ENCODE measurements at places on chromosomes 1 and 21.

- DNase-seq: no peak
These were observed 85.5 kb downstream of the VWA5B1 start for GRCh38 chr1:20376171-20376570.

- DNase-seq: no peak
These were observed 28.3 kb downstream of the TLCD4 start for GRCh38 chr1:95145493-95145892.

DNA sequence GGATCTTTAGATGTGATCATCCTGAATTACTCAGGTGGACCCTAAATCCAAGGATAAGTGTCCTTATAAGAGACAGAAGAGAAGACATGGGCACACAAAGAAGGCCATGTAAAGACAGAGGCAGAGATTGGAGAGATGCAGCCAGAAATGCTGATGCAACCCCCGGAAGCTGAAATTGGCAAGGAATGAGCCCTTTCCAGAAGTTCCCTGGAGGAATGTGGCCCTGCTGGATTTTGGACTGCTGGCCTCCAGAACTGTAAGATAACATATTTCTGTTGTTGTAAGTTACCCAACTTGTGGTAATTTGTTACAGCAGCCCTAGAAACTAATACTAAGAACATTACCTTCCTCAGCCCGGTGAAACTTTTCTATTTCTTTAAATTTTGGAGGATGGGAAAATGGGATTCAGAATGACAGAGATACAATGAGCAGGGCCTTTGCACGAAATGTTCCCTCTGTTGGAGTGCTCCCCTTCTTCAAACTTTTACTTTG, 11.2 kb upstream of the PLPP3 start:
- no peak for DNase-seq

GRCh38 chr1:19130468-19130867, 79.6 kb downstream of the UBR4 start:
- no peak for DNase-seq

DNA sequence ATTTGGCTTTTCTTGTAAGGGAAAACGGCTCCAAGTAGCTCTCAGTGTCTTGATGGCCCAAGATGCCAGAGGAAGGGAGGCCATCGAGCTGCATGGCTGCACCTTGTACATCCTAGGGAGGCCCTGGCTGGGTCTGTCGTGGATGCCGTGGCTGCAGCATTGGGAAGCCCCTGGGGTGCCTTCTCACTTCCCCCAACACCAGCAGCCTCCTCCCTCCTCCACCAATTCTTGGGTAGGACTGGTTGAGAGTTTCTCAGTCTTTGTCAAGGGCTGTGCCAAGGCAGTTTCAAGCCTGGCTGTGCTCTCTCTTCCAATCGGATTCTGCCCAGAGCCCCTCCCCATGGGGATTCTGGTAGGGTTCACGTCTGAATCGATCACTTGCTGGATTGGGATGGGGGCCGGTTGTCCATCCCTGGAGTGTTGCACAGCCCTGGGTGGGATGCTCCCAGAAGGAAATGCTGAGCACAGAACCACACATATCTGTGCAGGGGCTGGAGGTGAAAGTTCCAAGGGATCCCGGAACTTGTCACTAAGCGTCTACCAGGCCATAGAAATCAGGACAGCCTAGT, 14.0 kb upstream of the SPSB1 start:
- DNase-seq: no peak

DNA sequence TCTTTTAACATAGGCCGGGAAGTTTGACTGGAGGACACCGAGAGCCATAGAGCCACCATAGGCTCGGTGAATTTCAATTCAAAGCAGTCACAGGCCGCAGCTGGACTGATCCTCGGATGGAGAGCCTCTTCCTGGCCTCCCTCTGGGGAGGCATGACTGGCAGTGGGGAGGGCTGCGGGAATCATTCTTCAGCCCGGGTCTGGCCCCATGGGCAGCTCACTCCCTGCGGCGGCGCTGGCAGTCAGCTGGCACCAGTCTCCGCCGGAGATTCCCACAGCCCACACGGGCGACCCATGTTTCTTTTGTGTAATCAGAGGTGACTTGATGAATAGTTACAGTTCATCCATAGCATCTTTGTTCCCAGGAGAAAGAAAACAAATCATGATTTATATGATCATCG, 10.6 kb downstream of the ESPN start:
- no peak for DNase-seq

- no peak for DNase-seq
These were observed 181.6 kb downstream of the ZNF326 start for GRCh38 chr1:90176530-90176929.

DNA sequence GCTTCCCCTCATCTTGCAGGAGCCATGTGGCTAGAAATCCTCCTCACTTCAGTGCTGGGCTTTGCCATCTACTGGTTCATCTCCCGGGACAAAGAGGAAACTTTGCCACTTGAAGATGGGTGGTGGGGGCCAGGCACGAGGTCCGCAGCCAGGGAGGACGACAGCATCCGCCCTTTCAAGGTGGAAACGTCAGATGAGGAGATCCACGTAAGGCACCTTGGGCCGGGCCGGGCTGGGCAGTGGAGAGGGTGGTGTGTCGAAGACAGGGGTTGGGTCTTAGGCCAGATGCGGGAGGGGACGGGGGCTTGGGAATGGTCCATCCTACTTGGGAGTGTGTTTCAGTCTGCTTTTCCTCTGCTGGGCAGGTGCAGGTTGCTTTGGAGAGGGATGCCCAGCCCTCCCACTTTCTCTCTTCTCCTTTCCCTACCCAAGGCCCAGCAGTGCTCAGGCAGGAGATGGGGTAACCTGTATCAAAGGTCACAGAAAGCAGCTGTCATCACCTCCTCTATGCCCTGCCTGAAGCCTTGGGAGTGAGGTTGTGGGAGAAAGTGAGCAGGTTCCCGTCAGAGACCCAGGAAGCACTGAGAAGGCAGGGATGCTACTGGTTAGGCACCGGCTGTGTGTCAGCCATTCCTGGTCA, 18.9 kb downstream of the EPHX1 start:
- DNase-seq: no peak

DNA sequence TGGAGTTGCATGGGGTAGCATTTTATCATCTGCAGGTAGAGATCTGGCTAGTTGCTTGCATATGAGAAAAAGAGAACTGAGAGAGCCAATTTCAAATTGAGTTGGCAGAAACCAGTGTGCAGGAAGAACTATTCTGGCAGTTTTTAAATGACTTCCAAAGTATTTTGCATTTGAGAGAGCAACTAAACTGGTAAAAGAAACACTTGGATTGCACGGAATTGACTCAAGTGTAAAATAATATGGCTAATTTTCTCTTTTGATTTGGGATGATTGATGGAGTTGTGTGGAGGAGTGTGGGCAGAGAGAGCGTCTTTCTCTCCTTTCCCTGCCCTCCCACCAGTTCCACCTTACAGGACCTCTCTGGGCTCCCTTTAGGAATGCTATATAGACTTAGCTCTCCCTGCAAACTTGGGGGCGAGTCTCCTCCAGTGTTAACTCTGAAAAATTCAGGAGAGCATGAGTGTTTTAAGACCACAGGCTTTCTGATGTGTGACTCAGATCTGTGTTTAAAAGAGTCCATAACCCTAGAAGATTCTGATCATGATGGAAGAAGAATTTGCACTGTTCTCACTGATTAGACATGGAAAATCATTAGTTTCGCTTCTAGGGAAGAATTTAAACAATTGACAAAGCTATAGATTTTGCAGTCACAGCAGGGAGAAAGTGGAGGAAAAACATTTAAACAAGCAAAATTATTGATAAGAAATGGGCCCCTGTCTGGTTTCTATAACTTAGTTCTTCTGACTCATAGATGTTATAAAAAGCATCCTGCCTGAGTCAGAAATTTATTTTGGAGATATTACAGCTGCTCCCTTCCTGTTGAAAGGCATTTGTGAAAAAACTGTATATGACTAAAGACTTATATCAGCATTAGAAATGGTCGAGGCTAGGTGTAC, 24.9 kb upstream of the CTBS start:
- DNase-seq: peak; percentile 37

GRCh38 chr1:64890699-64891447, 75.5 kb downstream of the JAK1 start:
- no peak for DNase-seq

GRCh38 chr21:10463156-10463555, 58.2 kb upstream of the TPTE start:
- no peak for DNase-seq

GRCh38 chr1:239815074-239815473, 276.6 kb upstream of the FMN2 start:
- DNase-seq: no peak

DNA sequence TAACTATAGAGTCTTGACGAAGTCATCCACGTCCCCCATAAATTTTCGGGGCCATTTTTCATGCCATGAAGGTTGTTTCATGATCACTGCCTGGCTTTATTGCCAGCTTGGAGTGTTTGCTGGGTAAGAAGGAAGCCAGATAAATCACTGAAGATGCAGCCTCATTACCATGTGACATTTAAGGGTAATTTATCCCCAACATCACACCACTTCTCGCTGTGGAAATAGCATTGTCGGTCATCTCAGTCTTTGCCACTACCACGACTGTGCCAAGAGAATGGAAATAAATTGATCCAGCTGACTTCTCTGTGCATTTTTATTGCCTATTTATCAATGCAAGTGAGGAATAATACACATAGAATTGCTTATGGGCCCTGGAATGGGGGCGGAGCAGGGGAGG, 617.9 kb downstream of the AJAP1 start:
- DNase-seq: no peak

DNA sequence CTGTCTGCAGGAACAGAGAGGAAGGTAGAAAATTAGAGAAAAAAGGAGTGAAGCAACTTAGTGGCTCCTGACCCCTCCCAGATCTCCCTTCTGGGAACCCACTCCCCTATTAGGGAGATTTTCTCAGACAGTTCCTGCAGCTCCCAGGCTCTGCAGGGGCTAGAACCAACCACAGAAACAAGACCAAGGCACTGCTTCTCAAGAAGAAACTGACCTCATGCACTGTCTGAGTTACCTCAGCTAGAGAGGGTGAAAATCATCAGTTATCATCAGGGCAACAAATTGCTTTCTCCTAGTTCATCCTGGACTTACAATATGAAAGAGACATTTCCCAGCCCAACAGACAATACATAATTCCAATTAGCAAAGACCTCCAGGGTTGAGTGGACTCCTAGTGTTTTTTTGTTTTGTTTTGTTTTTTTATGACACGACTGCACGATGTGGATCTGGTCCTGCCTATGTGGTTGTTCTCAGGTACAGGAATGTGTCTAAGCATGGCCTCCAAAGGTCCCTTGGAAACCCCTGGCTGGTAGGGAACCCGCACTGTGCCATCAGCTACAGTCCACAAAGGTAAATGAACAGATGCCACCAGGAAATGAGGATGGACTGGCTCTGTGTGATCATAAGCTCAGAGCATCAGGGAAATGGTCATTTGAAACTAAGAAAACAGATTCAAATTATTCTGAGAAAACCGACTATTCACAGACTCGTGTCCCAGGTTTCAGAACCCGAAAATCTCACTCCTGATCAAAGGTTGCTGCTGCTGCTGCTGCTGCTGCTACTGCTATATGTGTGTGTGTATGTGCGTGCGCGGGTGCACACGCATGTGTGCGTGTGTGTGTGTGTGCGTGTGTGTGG, 65.3 kb downstream of the LAMC2 start:
- DNase-seq: no peak

DNA sequence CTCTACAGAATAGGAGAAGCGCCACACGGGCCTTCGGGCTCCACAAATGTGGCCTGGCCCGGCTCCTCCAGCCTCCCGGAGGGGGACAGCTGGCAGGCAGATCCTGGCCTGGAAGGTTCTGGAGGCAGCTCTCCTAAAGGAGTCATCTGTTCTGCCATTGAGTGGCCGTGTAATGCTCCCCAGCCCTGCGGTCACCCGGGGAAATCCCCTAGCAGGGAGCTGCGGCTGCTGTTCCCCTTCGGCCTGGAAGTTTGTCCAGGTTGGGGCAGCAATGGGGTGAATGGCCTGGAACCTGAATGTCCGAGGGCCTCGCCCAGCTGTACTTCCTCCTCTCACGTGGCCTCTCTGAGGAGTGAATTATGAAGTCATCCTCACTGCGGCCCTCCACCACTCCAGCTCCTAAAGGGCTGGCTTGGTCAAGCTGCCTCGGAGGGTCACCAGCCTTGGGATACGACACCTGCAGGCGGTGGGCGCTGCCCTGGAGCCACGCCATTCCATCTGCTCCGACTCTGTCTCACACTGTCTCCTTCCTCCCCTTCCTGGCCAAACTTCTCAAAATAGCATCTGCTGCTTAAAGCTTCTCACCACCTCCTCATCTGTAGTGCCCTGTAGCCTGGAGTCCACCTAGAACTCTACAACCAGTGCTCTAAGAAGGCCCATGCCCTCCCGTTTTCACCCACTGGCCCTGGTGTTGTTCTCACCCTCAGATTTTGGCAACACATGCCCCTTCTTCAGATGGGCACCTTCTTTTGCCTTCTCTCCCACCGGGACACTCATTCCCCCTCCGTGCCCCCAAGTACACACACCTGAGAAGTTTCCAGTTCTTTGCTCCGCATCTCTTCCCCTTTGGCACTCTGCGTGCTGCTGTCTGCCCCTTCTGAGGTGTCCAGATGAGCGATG, 54.4 kb upstream of the TMPRSS2 start:
- no peak for DNase-seq

DNA sequence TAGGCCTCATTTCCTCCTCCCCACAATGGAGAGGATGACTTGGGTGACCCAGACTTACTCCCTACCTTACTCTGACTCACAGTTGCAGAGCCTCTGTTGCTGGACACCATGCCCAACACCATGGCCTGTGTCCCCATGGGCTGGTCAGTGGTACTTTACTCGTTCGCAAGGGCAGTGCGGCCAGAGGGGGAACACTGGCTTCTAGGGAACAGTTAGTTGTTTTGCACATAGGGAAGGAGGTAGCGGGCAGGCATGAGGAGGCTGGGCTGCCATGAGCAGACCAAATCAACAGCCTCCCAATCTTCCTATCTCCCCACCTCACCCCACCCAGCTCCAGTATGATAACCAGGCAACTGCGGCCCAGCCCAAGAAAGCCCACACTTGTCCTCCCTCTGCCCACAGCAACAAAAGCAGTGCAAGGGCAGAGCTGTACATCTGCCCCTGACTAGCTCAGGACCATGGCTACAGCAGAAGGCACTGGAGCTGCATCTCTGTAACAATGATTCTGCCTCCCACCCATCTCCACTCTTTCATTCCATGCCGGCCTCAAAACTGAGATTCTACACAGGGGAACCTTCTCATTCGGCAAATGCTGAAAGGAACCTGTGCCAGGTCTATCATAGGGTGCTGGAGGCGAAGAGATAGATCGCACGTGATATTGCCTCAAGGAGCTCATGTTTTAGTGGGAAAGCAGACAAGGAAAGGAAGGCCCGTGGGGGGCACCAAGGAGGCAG, 18.6 kb downstream of the TAL1 start:
- DNase-seq: no peak

GRCh38 chr1:198880818-198881597, 242.2 kb downstream of the PTPRC start:
- peak; percentile 39 for DNase-seq

DNA sequence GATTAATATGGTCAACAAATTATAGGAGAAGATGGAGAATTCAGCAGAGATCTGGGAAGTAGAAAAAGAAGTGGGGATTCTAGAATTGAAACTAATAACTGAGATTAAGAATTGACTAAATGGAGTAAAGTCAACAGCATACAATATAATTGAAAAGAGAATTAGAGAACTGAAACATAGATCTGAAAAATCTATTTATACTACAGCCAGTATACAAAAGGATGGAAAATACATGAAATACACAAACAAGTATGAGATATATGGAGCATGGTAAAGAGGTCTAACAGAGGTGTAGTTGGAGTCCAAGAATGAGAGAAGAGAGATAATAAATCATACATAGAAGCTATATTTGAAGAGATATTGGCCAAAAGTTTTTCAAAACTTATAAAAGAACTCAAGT, 235.2 kb downstream of the FGGY start:
- DNase-seq: no peak

Measured in AG08396 (cell line).